Brain microvascular endothelial cell (primary cell): ENCODE measurements at places on chromosomes 7 and 10.

DNA sequence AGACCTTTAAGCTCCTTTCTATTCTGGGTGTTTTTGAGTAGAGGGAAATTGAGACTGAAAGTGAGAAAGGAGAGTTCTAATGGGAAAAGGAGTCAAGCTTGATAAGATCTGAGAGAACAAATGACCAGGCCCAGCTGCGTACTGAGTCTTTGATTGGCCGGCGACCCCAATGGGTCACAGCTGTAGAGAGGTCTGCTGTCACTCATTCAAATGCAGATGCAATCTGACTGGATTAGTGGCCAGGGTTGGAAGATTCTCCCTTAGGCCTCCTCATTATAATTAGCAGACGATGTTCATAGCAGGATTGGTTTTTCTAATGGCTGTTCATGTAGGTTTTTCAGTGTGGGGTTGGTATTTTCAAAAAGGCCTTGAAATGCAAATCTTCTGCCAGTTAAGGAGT is 127.2 kb upstream of the SLC25A13 start:
- no peak for DNase-seq

- DNase-seq, result peak; percentile 75
Observed at GRCh38 chr7:92843034-92843760, 6.8 kb upstream of the CDK6 start.

- DNase-seq, result no peak
Observed at GRCh38 chr10:6108631-6109443, 20.0 kb downstream of the RBM17 start.

DNA sequence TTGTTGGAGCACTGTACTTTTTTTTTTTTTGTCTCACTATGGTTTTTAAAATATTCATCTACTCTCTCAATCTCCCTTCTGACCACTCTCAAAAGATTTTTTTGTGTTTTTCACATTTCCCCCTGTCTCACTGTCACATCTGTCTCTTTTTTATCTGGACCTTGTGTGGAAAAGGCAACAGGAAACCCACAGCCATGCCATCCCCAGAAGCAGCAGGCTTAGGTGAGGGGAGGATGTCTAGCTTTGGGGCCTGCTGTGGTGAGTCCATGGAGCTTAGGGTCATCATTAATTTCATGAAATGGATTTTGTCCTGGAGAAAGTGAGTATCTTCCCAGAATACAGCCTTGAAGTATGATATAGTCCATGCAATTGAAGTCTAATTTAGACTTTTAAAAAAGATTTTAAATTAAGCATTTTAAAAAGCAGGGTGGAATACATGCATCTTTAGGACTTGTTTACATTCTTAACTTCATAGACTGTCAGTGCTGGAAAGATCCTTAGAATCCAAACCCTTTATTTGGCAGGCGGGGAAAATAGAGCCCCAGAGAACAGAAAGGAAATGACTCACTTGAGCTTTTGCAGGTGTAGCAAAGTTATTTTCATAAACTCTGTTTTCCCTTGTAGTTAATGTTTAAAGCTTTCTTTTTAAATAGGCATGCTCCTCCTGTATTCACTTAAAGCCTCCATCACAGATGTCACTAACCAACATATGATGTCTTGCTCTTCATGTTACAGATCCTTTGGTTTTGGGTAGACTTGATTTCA is 25.1 kb downstream of the MINDY4 start:
- DNase-seq, result no peak

DNA sequence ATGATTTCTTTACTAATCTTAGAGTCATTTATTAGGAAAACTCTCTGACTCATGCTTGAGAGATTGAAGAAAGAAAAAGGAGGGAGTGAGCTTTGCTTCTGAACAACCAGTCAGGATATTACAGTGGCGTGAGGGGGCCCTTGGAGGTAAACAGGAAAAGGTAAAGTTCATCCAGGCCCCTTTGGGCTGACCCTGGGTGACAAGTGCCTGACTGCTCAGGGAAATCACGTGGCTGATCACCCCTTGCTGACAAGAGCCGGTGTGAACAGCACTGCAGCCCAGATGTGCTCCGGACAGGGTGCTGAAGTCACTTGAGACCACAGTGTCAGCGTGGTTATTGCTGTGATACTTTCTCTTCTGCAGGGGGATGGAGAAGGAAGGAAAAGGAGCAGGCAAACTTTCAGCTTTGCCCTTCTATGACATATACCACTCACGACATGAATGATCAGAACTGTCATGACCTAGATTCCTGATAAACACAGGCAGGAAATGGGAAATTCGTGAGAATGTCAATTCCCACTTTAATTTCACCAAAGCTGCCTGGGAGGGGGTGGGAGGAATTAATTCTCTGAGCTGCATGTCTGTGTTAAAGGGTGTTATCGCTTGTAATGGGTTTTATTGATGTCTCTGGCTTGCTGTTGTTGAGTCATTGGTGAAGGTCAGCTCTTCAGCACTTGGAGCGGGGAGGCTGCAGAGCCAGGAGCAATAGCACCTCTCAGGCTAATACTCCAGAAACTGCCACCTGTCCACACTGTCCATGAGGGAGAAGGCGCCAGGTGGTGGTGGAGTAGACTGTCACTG is 139.8 kb upstream of the AOAH start:
- DNase-seq, result no peak

DNA sequence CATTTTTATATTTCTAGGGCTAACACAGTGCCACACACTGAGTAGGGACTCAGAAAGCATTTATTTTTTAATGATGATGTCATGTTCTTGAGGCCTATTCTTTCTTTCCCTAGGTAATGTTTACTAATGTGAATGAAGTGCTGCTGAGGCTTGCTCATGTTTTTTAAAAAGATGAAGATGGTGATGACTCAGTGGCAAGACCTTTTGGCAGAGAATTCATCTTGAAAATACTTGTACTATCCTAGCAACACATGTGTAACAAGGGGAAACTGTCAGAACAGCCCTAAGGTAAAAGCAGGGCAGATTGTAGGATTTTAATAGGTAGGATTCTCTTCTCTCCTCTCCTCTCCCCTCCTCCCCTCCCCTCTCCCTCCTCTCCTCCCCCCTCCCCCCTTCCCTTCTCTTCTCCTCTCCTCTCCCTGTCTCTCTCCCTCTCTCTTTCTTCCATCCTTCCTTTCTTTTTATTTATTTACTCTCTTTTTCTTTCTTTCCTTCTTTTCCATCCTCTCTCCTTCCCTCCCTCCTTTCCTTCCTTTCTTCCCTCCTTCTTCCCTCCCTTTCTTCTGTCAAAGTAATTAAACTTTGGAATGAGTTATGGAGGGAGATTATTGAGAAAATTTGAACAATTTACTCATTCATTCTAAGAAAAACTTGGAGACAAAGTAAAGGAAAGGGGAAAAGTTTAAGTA is 75.3 kb downstream of the ZNF92 start:
- peak; percentile 85 for DNase-seq

DNA sequence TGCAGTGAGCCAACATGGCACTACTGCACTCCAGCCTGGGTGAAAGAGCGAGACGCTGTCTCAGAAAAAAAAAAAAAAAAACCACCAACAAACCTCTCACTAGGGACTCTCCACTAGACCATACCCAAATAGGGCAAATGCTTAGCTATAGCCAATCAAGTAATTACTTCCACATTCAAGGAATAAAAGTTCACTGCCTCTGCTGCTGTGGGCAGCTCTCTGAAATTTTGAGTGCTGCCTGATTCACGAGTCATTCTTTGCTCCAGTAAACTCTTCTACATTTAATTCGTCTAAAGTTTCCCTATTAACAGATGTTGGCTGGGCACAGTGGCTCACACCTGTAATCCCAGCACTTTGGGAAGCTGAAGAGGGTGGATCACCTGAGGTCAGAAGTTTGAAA is 4.7 kb upstream of the NRBF2 start:
- DNase-seq, result no peak

DNA sequence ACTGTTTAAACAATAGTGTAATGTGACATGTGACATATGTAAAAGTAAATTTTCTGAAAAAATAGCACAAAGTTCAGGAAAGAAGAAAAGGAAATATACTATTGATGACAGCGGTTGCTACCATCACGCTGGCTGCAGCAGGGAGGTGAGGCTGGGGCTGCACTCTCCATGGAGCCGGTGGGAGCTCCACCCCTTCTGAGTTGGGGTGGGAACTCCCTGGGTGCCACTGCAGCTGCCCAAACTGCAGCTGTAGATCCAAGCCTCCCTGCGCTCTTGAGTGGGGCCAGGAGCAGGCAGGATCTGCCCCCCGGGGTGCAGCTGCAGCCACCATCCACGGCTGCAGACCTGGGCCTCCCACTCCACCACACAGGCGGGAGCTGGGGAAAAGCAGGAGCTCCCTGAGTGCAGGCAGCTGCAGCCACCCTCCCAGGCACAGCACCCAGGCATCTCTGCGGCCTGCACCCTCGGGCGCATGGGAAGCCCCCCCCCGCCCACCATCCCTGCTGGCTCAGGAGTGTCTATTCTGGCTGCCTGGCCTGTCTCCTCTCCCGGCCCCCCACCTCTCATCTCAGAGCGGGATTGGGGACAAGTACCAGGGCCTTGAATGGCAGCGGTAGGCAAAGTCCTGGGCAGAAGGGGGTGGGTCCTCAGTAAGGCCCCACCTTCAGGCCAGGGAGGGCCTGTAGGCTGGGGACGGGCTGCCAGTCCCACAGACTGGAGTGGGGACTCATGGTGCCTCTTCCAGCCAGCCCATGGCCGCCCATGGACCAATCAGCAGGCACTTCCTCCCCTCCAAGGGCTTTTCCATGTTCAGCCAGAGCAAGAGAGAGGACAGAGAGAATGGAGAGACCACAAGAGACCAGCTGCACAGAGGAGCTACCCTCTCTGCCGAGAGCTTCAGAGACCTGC is 50.1 kb downstream of the TNS3 start:
- no peak for DNase-seq

DNA sequence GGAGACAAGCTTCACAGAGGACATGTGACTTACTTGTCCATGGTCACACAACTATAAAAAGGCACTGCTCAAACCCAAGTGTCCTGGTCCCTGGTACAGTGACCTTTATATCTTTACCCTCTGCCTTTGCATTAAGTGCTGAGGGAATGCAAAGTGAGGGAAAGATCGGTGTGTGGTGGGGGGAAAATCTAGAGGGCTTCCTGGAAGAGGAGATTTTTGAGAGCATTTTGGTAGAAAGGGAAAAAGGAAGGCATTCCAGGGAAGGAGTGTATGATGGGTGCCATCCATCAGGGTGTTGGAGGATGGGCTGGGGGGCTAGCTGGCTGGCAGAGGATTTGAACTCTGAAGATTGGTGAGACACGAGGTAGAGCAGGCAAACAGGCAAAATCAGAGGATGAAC is 9.3 kb downstream of the ZNF503 start:
- no peak for DNase-seq

DNA sequence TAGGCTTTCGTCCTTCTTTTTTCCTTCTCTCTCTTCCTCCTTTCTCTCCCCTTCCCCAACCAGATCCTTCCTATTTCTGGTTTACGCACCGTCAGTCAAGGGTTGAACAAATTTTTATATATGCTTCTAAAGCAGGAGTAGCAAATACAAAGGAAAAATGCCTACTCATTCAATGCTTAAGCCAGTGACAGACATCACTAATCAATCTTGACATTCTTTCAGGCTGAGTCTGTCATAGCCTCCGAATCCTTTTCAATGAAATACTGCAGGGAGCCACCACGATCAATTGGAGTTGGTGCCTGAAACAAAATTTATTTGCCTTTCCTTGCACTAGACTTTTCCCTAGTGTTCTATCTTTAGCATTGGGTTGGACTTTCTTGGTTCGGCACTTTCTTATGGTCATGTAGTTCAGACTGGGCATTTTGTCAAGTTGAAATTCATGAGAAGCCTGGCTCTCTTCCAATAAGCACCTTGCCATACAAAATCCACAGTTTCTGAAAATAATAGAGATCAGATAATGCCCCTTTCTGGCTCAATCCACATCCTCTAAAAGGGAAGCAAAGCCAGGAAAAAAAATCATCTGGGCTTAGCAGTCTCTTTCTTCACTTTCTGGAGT is 239.5 kb upstream of the PLXNA4 start:
- no peak for DNase-seq

DNA sequence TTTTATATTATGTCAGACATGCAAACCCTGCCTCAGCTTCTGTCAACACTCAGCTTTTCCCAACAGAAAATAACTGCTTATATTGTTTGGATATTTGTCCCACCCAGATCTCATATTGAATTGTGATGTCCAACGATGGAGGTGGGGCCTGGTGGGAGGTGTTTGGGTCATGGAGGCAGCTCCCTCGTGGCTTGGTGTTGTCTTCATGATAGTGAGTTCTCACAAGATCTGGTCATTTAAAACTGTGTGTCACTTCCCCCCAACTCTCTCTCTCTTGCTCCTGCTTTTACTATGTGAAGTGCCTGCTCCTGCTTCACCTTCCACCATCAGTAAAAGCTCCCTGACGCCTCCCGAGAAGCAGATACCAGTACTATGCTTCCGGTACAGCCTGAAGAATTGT is 85.8 kb upstream of the KCNMA1 start:
- DNase-seq, result no peak

DNA sequence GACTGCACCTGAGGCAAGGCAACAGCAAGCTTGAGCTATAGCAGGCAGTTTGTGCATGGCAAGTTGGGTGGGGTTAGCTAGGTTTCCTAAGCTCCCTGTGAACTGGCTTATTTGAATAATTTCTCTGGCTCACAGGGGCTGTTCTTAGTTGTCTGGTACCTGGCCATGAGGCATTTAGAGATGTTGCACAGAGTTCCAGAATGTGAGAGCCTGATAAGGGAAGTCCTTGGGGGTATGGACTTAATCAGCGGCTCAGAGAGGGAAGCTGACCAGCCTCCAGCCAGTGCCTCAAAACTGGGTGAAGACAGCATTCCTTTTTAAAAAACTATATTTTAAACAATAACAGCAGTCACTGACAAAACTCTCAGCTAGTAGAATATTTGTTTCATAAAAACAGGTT is 307.4 kb downstream of the FZD1 start:
- no peak for DNase-seq

DNA sequence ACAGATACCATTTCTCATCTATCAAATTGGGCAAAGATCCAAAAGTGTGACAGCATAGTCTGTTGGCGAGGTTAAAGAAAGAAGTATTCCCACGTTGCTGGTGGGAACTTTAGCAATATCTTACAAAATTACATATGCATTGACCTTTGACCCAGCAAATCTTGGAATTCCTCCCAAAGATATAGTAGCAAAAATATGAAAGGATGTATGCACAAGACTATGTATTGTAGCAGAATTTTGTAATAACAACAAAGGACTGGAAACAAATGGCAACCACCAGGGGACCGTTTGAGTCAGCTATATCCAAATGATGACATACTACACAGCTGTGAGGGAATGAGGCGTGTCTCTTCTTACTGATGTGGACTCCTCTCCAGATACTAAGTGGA is 50.2 kb downstream of the KCNH2 start:
- DNase-seq, result peak; percentile 15

GRCh38 chr10:1659221-1659791 is 78.0 kb downstream of the ADARB2 start:
- DNase-seq, result no peak

- DNase-seq, result no peak
Observed at GRCh38 chr10:67696029-67696428, at the start of gene CTNNA3. CTNNA3 (minus strand) TSS chr10:67696195.

GRCh38 chr10:54854389-54854788 is 53.4 kb upstream of the PCDH15 start:
- no peak for DNase-seq

GRCh38 chr10:7546385-7546967 is 120.3 kb downstream of the ITIH5 start:
- DNase-seq, result no peak
